SIG-M5 (cell line): ENCODE measurements at places on chromosomes 6 and 20.

GRCh38 chr6:30151580-30151979 lies 9.4 kb downstream of the TRIM10 start:
- no peak for DNase-seq

DNA sequence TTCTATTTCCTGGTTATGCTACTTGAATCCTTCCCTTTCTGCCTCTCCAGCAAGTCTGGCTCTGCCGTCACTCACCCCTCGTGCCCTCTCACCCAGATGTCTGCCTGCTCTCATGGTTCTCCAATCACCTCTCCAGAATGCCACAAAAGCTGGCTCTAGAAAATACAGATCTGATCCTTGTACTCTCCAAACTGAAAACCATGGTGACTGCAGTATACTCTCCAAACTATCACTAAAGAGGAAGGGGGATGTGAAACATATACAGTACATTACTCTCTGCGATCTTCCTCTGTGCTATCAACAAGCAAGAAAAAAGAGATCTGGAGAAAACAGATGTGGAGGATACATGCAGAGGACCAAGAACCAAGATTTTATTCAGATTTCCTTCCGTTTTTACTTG lies 91.1 kb downstream of the ATXN1 start:
- DNase-seq: no peak

GRCh38 chr20:64216036-64216435 lies 39.5 kb upstream of the PCMTD2 start:
- no peak for DNase-seq

- DNase-seq: no peak
Measured at GRCh38 chr6:159062564-159062945, 17.8 kb upstream of the TAGAP start.

DNA sequence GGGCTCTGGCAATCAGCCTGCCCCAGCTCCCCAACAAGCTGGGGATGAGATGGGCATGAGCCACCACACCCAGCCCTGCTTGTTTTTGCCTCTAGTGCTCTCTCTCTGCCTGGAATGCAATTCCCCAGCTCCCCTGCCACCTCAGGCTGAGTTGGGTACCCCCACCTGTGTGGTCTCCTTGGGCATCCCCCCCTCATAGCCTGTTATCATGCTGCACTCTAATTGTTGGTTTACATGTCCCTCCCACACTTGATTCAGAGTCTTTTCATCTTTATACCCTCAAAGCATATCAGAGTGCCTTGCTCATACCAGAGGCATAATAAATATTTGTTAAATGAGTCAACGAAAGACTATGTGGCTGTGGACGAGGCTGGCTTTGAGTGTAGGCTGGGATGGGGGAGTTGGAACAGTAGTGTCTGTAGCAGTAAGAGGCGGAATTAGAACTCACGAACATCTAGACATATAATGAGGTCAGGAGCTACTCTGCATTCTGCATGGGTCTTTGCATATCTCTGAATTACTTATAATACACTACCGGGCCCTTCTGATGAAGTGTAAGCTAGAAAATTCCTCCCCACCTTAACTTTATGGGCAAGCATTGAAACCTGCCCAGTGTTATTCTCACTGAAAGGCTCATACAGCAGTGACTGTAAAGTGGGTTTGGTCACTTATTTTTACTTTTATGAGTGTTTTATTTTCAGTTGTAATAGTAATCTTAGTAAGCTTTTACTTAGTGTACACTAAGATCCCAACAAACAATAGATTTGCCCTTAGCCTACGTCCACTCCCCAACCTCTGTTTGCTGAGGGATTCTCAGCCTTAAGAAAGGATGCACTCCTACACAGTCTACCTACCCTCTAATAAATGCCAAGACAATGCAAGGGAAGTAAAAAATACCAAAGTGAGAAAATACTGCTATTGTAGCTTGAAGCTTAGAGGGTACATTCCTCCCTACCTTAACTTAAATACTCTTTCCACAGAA lies 58.7 kb downstream of the EDN1 start:
- DNase-seq: no peak
